Epithelial cell of prostate (primary cell): ENCODE measurements at places on chromosomes 4 and X.

GRCh38 chrX:41333744-41334362 is at the start of gene DDX3X:
TSS of gene DDX3X (plus strand) at chrX:41334162. CDS start at chrX:41334253, 91 bp downstream.
- peak; percentile 60 for DNase-seq

DNA sequence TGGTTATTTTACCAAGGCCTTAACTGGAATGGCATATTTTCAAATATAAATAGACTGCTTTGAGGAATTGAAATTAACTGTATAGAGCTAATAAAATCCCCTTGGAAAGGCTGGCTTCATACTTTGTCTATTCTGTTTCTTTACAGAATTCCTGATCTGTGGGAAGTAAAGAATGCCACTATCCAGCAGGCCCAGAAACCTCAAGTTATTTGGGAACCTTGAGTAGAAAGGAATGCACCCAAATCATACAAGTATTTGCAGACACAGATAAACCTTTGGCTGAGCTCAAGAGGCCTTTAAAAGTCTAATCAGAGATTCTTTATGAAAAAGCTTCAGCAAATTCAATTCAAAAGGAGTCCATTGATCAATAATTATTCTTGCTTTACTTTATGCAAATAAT is 975.7 kb upstream of the PABPC4L start:
- no peak for DNase-seq

GRCh38 chr4:150782311-150782710 is 200.4 kb downstream of the MAB21L2 start:
- no peak for DNase-seq

- DNase-seq, result no peak
These were observed 96.7 kb downstream of the ITM2A start for GRCh38 chrX:79270401-79270800.

DNA sequence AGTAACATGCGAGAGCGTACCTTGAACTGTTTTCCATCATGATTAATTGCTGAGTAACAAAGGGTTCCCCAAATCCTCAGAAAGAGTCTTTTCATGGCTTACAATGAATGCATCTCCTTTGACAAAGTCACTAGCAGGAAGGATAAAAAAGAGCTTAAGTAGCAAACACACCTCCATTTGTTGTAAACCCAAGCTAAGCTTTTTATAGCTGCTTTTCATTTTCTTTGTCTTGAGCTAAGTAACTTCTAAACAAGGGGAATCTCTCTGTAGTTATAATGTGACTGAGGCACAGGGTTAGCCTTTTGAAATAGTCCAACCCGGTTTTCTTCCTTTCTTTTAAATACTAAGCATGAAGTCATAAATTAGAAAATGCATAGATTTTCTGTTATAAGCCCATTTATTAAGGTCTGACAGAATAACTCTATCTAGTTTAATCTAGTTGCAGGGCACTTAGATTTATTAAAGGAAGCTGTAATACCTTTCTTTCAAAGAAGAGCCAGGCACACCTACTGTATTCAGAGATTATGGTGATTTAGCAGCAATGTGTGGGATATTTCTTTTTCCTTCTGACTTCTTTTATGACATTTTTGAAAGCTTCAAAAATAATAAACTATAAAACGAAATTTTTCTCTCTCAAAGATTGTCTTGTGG is 226.9 kb upstream of the SMIM31 start:
- DNase-seq, result no peak

GRCh38 chr4:177408023-177408422 is 34.2 kb downstream of the AGA start:
- no peak for DNase-seq

- no peak for DNase-seq
These were observed 181.8 kb upstream of the POF1B start for GRCh38 chrX:85561231-85561630.

DNA sequence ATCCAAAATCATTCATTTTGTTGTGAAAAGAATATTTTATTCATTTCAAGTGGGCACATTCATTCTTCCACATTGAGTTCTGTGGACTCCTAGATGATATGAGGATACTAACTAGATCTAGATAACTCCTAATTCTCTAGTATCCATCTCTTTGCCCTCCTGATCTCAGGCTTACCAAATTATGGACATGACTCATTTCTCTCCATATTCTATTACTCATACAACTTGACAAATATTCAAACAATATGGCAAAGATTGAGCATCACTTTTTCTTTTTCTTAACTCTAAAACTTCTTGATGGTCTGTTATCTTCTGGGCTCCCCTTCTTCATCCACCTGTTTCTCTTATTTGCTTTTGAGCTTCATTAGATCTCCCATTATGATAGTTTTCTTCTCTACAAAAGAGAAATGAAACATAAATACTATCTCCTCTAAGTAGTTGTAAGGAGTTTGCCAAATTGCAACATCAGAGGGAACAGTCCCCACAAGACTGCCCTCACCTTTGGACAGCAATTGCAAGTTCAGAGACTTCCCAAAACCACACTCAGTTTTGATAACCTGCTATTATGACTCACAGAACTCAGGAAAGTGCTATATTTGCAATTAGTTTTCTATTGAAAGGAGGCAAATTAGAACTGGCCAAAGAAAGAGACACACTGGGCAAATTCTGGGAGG is 422.9 kb downstream of the SPRY1 start:
- DNase-seq, result no peak

- no peak for DNase-seq
These were observed 436.1 kb downstream of the PCDH7 start for GRCh38 chr4:31156221-31156620.
